ENCODE measurements at places on chromosomes 4 and X.
A peak's percentile ranks its signal among the peaks of the same experiment; 100 is the strongest.

GRCh38 chr4:112102875-112103370, 42.3 kb upstream of the FAM241A start:
- no peak for DNase-seq

GRCh38 chrX:40479777-40480318, 100.9 kb upstream of the ATP6AP2 start:
- no peak for DNase-seq

DNA sequence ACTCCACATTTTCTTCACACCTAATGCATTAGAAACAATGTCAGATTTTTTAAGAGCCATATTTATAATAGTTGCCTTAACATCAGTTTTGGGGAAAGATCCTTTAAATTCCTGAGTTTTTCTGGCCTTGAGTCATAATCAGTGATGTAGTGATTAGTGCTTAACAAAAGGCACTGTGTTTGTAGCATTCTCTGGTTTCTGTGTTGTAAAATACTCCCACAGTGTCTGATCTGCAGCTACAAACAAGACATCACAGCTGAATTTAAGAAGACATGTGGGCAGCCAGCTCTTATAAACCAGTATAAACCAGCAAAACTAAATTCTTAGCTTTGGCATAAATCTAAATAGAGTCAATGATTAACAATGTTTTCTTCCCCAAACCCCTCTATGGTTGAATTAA, 233.8 kb downstream of the FSTL5 start:
- DNase-seq: no peak

GRCh38 chr4:85672959-85673358, 198.0 kb downstream of the ARHGAP24 start:
- DNase-seq: no peak

- DNase-seq: no peak
Measured at GRCh38 chr4:75172551-75172950, 239.6 kb downstream of the PARM1 start.

GRCh38 chr4:185437809-185438208, 12.0 kb upstream of the UFSP2 start:
- DNase-seq: no peak

DNA sequence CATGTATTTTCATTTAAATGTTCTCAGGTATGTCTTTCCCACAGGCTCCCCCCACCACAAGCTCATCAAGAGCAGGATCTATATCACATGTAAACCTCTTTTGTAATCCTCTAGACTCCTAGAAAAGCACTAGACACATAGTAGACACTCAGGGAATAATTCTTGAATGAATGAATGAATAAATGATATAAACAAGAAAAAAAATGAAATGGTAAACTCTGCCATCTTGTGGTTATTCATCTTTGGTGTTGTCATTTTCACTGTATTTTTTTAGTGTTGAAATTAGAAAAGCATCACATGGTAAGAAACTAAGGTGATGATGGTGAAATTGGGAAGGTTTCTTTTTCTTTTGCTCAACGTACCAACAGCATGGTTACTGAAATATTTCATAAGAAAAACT, 34.2 kb upstream of the C1GALT1C1 start:
- no peak for DNase-seq

GRCh38 chrX:149950681-149951080, 12.4 kb upstream of the EOLA2 start:
- DNase-seq: peak; percentile 24

- no peak for DNase-seq
Measured at GRCh38 chr4:131337936-131338335, 1811.2 kb upstream of the PCDH10 start.

DNA sequence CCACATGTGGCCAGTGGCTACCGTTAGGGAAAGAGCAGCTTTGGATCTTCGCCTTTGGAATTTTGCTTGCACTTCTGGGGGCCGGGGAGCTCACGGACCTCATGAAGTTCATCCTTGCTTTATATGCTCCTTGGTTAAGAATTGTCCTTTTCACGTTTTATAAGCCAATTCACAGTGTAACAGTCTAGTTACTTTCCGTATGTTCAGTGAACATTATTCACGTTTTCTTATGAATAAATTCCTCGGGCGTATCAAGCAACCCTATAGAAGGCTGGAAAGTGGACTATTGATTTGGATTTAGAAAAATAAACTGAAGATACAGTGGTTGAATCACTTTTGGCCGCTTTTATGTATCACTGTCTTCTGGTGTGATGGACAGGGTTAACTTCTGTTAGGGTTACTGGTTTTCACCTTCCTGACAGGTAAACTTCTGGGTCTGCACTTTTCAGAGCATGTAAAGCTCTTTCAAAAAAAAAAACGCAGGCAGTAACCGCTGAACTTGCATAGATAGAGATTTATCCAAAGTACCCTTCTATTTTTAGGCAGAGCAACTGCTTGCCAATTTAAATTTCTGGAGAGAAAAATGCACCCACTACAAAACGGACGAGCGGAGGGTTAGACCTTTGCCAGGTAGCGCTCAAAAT, 569 bp upstream of the PDLIM5 start:
- DNase-seq: no peak

DNA sequence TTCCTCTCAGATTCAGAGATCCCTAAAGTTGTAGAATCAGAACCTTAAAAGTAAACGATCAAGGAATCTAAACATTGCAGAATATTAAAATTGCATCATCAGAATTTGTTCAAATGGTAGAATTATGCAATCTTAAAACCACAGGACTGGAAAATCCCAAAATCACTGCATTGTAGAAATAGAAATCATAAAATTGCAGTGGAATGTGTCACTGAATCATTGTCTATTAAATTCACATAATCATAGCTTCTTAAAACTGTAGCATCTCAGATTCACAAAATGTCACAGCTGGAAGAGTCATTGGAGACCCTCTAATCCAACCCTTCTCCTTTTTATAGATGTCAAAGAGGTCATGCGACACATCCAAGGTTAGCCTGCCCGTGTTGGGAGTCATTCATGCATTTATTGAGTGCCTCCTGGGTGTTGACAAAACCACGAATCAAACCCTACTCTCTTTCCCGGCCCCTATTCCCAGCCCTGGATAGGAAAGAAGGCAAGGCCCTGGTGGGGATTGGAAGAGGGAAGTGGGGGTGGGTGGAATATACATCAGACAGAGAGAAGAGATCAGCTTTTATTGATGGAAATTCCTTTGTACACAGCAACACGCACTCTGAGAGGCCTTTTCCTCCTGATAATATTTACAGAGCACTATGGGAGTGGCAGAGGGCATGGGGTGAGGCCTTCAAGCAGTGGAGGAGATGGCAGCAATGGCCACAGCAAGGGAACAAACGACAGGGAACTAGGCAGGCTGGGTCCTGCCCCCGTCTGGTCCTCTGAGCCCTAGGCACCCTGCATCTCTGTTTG, 15.4 kb downstream of the IQSEC2 start:
- DNase-seq: peak; percentile 39

- DNase-seq: no peak
Measured at GRCh38 chrX:2676794-2677675, 14.1 kb upstream of the CD99 start.

- no peak for DNase-seq
Measured at GRCh38 chr4:37687681-37688080, 1.5 kb upstream of the RELL1 start.

- DNase-seq: no peak
Measured at GRCh38 chr4:185702147-185702663, 109.8 kb downstream of the SORBS2 start.

DNA sequence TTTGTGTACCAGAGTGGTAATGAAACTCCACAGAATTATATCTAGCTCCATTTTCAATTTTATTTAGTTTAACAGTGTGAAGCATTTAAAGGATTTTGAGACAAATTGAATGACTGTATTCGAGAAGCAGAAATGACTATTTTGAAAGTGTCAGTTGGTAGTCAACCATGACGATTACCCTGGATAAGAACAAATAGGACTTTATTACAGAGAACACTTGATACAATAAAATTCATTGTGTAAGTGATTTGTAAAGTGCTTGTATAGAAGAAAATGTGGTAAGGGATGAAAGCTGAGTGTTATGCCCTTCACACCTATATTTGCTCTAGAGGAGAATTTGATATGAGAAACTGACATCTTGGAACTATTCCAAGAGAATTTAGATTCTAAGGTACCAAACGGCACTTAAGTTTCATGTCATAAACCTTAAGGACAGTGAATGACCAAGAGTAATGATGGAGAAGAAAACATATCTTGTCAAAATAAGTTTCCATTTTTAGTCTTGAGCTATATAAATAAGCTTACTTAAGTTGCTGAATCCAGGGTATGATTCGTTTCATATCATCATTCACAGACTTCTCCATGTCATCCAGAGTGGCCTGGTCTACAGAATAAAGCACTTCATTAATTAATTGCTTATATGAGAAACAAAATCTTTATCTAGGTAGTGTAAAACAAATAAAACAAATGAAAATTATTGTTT, 34.6 kb downstream of the MED14 start:
- DNase-seq: no peak

- DNase-seq: peak; percentile 26
Measured at GRCh38 chr4:52376132-52376704, 282.9 kb downstream of the USP46 start.

DNA sequence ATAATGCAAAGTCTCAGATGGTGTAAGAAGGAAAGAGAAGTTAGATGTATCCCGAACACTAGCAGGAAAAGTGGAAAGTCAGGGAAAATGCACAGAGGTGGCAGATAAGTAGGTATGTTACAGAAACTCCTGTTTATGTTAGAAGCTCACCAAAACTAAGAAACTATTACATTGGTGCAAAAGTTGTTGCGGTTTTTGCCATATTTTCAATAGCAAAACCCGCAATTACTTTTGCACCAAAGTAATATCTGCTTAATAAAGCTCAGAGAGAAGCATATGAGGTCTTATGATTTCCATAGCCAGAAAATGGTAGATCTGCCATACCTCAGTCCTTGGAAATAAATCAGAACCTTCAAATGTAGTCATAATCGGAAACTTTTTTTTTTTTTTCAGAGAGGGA, 1035.6 kb downstream of the PCDH7 start:
- DNase-seq: no peak

GRCh38 chrX:47175588-47175980, 18.0 kb upstream of the UBA1 start:
- DNase-seq: no peak

DNA sequence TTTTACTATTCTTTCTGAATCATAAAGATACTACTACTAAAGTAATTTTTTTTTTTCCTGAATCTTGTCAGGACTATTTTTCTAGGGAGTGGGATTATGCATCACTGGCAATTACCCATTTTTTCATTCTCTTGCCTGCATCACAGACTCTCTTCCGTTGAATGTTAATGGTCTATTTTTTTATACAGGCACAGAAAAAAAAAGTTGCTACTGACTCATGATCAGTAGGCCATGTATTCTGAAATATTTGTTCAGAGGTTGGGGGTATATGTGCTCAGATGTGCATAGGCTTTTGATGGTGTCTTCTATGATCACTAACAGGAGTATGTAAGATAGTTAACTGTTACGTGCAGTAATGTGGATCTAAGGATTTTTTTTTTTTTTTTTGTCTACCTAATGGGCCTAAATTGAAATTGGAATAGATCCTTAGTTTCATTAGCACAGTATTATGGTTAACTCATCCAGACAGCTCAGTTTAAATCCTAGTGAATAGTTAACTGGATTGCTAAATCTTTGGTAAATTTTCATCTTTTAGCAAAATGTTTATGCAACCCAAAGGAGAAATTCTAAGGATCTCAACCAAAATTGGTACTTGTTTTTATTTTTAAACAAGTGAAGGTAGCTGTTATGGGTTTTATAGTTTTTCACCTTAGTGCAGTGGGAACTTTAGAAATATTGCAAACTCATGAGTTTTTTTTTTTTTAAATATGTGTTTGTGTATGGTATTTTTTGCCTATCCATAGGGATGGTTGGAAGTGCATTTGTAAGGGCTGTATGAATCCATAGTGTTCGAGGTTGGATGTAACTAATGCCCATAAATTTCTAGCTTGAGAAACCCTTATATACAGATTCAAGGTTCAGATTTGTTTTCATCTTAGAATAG, 12.1 kb downstream of the BMP2K start:
- no peak for DNase-seq

DNA sequence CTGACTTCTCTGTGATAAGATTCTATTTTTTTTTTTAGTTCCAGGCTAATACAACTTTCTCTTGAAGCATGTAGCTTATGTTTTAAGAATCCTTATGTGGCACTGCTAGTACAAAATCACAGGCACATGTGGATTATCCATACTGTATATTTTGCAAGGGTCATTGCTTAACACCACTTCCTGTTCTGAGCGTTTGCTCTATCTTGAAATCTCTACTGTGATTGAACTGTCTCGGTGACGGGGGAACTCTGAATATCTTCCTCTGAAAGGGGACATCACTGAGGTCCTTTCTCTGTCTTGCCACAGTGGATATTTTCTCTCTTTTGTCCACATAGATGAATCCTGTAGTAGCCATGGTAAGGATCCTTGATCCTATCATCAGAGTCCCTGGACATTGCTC, 2.1 kb upstream of the WFS1 start:
- DNase-seq: no peak

GRCh38 chr4:76821641-76822040, 76.3 kb downstream of the SOWAHB start:
- DNase-seq: peak; percentile 84

DNA sequence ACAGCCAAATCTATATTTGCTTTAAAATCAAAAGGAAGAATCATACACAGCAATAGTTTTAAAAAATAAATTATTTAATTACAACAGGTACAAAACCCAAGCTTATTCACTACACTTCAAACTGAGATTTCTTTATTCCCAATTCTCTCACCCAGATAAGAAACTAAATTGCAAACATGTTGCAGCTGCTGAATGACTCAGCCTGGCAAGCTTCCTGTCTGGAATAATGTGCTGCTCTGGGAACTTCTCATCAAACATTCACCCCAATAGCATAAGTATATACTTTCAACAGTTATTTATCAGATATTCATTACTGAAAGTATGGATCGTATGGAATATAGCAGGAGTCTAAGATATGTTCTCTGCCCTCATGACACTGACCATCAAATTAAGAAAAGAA, 43.0 kb upstream of the GABRA2 start:
- no peak for DNase-seq

- DNase-seq: no peak
Measured at GRCh38 chr4:128298852-128299251, 11.2 kb upstream of the PGRMC2 start.

DNA sequence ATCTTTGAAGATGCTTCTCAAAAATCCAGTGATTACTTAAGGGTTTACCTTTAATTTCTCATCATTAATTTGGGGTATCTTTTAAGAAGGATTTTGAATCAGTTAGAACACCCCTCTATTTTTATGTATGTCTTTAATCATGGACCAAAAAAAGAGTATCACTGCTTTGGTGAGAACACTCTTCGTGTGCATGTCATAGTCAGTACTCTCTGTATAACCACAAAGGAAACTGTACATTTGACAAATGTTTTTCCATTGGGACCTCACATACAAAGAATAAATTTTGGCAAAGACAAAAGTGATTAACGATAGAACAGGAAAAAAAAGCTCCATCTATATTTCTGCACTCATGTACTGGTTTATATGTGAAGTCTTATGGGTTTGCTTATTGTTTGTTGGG, 31.3 kb downstream of the FAM241A start:
- DNase-seq: no peak

All from GM04504 (cell line).